ENCODE measurements at places on chromosomes 6 and 20.

DNA sequence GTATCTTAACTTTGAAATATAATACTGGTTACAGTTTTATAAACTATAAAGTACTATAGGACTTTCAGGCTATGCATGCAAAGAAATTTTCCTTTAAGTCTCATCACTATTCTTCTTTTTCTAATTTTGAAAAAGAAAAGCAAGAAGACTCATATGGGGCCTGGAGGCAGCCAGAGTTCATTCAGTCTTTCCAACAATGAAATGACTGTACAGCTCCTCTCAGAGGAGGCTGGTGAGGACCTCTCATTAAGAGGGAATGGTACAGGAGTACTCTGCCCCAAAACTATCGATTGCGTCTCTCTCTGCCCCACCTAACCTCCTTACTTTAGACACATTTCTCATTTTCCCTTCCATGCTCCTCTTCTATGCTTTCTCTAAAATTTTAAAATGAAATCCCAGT lies 66.3 kb downstream of the FILIP1 start:
- no peak for DNase-seq

DNA sequence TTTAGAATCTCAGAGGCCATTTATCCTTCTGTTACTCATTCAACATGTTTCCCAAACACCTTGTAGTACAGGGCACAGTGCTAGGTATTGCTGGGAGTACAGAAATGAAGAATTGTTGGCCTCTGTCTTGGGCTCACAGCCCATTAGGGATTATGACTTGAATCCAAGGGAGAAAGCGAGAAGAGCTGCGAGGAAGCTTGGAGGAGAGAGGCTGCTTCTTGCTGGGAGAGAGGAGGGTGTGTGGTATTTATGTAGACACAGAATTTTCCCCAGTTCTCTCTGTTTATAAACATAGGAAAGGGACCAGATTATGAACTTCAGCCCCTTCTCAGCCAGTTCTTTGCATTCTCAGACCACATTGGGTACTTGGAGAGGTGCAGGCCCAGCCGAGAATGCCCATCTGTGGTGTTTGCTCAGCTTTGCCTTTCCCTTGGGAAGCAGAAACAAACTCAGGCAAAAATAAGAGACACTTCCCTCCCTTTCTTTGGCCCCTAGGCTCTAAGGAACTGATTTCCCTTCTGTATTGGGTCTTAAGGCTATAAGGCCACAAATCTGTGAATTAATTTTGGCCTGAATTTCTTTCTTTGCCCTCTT lies 17.9 kb downstream of the CHMP4B start:
- DNase-seq: no peak

DNA sequence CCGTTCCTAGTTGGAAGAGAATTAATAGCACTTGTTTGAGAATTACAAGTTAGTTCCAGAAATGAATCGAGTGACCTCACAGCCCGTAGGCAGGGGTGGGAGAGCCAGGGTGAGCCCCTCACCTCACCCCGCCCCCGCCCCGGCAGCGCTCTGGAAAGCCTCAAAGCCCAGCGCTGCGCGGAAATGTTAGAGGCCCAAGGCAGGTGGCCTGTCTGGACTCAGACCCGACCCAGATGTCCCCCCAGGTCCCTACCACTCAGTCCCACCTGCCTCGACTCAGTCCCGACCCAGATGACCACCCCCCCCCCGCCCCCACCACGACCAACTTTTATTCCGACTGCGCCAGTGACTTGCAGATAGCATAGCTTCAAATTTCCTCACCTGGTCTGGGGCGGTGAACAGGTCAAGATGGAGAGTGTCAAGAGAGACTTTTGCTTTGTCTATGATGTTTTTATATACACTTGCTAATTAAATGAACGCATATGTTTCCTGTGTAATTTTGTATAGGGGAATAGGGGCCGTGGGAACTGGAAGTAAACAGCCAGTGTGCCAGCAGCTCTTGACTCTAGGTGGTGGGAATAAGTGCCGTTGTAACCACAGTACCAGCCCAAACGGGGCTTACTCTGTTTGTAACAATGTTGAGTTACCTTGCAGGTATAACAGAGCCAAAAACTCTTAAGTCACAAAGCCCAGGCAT lies 1.2 kb upstream of the PXDC1 start:
- DNase-seq: no peak

- DNase-seq: no peak
Measured at GRCh38 chr6:5645328-5646290, 361.1 kb downstream of the NRN1 start.

GRCh38 chr20:29086938-29087337 lies 2170.5 kb upstream of the DEFB115 start:
- DNase-seq: no peak

DNA sequence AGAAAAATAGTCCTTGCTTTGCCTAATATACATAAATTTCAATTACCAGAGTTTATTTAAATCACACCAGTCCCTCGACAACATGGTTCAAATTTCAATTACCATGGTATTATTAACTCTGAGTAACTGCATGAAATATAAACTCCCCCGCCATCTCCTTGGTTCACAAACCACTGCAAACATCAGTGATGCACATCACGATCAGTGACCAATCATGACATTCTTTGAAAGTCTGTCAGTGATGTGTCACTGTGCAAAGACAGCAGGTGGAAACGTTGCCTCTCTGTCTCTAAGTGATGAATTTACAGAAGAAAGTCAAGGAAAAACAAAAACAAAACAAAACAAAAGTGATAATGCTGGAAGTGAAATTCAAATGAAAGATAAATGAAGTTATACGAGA lies 86.7 kb downstream of the TASP1 start:
- DNase-seq: no peak

GRCh38 chr20:14723614-14724013 lies 386.2 kb upstream of the FLRT3 start:
- no peak for DNase-seq

- DNase-seq: no peak
Measured at GRCh38 chr6:150830439-150831165, 34.9 kb upstream of the MTHFD1L start.

- DNase-seq: no peak
Measured at GRCh38 chr6:127216810-127217789, 49.6 kb upstream of the RNF146 start.
